ENCODE measurements at places on chromosomes 1 and 21. TPM values are rescaled to one million over a fixed set of nuclear protein-coding genes. Genes with fewer than 3 reads are reported as not detected.
A peak's percentile ranks its signal among the peaks of the same experiment; 100 is the strongest.

- peak overlapping the region; percentile 90 for H3K27ac ChIP-seq
- peaks cover 21% of the 10 kb centered on the region for H3K36me3 ChIP-seq
- H3K27me3 ChIP-seq, result no peaks in the 10 kb centered on the region
- peaks cover 33% of the 10 kb centered on the region for H3K4me1 ChIP-seq
- no peak for DNase-seq
Measured at GRCh38 chr1:154556422-154556821, 2.0 kb downstream of the UBE2Q1 start.

DNA sequence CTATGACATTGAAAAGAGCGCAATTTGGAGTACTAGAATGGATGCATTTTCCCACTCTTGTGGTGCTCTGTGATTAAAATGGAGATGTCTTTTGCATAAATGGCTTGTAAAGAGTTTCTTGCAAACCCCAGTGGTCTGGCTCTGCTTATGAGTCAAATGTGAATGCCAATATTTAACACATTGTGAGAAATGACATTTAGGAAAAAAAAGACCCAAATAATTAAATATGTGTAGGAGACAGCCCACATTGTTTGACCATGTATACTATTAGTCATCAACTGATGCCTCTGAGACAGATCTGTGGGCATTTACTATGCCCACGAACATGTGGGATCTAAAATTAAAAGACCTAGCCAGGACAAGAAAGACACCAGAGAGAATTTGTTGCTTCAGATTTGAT lies 22.2 kb upstream of the RUNX1 start:
- no peak for DNase-seq
- H3K36me3 ChIP-seq, result no peaks in the 10 kb centered on the region
- H3K4me1 ChIP-seq, result peaks cover 10% of the 10 kb centered on the region
- no peak overlapping the region for H3K27ac ChIP-seq
- no peak overlapping the region for H3K4me3 ChIP-seq

DNA sequence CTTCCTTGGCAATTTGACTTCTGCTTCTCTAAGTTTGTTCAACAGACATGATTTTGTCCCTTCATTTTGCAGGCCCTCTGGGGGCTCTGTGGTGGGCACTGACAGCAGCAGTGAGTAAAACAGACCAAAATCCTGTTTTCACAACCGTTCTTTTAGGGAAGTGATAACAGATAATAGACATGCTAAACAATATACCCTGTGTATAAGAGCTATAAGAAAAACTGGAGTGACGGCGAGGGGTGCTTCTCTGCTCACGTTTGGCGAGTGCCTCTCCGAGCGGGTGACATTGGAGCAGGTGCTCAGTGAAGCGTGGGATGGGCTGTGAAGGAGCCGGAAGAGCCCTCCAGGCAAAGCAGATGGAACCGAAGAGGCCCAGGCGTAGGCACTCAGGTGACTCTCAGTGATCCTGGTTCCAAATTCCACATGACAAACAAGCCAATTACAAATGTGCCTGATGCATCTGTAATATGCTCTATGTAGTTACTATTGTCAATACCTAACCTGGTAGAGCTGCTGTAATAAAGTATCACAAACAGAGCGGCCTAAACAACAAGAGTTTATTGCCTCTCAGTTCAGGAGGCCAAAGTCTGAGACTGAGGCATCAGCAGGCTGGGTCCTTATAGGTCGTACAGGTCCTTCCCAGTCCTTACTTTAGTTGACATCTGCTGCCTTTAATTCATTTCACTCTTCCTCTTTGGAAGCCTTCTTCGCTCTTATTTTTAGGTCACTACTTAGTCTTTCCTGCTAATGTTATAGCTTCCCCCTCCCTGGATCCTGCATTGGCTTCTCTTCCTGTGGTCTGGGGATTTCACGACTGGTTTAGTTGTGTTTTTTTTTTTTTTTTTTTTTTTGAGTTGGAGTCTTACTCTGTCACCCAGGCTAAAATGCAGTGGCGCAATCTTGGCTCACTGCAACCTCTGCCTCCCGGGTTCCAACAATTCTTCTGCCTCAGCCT lies 20.1 kb downstream of the OR2B11 start:
- no peak overlapping the region for H3K4me3 ChIP-seq
- no peaks in the 10 kb centered on the region for H3K4me1 ChIP-seq

DNA sequence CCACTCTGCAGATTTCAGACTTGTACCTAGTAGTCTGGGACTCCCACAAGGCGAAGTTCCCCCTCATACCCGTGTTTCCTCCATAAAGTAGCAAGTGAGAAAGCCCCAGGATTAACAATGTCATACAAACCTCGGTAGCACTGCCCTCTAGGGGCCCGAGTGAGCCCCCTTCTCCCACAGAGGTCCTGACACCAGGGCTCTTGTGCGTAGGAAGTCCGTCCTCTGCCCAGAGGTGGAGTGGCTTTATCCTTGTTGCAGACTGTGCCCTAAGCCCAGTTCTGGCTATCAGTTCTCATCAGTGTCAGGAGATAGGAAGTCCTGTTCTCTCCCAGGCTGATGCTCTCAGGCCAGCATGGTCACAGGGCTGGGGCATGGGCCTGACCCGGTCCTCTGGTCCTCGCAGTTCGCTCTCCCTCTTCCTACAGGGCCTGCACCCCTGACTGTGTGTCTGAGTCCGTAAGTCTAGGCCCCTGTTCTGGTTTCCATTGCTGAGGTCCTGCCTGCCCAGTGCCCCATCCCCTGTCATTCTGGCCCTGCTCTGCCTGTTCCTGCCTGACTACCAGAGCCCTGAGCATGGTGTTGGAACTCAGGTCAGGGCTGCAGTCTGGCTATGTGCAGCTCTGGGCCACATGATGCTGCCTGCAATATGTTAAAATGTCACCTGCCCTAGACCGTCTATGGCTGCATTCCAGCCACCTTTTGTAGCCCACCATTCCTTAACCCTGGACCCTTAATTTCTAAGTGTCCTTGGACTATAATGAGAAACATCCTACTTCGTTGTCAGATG lies 285.6 kb downstream of the ASTN1 start:
- no peaks in the 10 kb centered on the region for H3K4me1 ChIP-seq
- H3K27me3 ChIP-seq, result peaks cover 18% of the 10 kb centered on the region
- H3K36me3 ChIP-seq, result no peaks in the 10 kb centered on the region
- H3K27ac ChIP-seq, result no peak overlapping the region

SYCP1 gene
- total RNA-seq, result not detected

GRCh38 chr1:201088901-201089525 lies 23.2 kb downstream of the CACNA1S start:
- H3K27ac ChIP-seq, result no peak overlapping the region
- H3K4me1 ChIP-seq, result peaks cover 12% of the 10 kb centered on the region
- no peaks in the 10 kb centered on the region for H3K36me3 ChIP-seq
- no peak overlapping the region for H3K4me3 ChIP-seq
- DNase-seq, result no peak
